ENCODE measurements at places on chromosomes 7 and 10.

- no peak for DNase-seq
Observed at GRCh38 chr7:43784030-43784584, 25.6 kb downstream of the BLVRA start.

- DNase-seq, result no peak
Observed at GRCh38 chr7:142883571-142884285, 1.8 kb downstream of the TRPV6 start.

- DNase-seq, result no peak
Observed at GRCh38 chr7:50962962-50963374, 180.3 kb upstream of the GRB10 start.

DNA sequence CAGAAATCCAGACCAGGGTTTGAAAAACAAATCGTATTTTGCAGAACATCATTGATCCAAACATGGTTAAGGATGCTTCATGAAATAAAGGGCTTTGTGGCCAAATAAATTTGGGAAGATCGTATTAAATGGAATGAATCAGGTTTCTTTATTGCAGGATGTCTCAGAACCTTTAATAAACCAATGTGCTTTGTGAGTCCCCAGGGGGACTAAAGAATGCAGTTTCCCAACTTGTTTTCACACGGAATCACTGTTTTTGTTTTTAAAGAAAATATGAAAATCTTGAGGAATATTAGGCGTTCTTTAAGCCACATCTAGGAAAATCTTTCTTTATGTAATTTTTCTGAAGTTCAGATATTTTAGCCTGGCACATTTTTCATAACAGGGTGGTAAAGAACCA is 16.8 kb upstream of the CCDC172 start:
- DNase-seq, result no peak

DNA sequence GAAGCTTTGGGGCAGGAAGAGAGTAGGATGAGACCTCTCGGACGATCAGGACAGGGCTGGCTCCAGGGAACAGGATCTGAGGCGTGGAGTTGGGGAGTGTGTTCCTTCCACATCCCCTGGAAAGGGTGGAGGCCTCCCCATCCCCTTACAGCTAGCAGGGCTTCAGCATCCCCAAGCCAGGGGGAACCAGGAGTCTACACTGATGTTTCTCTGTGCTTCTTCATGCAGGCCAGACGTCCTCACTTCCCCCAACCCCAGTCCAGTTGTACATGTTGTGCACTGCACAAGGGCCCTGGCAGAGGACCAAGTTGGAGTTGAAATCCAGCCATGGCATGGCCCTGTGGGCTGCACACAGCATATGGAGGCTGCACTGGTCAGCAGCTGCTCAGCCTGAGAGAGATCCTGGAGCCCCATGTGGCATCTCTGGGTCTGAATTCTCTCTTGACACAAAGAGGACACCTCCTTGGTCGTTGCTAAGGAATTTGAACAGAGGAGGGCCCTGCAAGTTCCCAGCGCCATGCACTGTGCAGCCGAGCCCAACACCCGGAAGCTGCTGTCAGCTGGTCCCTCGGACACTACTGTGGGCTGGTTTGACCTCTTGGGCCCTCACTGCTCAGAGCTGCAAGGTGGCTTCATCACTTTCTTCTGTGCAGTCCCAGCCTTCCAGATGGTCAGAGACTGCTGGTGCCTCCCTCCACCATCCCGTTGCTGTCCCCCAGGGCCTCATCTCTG is 181.1 kb downstream of the DNAJB6 start:
- DNase-seq, result no peak

DNA sequence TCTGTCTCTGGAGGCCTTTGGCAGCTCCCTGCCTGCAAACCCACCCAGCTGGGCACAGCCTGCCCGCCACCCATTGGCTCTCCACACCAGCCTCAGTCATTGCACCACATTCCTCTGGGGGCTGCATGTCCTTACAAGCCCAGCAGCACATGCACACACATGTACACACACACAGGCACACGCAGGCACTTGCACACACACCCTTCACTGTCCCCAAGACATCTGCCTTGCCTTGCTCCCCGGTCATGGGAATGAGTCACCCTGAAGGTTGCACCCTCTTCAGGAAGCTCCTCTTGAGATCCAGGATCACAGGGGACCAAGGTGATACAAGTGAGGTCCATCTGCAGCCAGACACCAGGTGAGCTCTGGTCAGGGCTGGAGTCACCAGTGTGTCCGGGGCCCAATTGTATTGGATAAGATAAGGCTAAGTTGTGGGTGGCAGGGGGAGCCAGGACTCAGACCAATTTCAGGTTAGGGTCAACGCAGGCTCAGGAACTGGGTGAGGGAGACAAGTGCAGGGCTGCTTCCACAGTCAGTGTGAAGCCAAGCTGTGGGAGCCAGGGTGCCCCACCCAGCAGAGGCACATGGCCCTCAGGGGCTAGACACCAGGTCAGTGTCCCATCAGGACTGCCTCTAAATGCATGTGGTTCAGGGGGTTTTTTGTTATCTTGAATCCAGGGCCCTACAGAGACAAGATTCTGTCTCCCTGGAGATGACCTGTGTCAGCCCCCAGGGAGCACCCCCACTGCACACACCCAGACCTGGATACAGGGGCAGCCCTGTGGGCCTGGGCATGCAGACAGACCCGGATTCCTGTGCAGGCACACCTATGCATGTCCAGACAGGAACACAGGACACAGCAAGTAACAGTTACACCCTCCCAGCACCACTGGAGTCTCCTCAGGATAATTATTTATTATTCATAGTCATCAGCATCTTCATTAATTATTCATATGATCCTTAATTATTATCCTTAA is 33.8 kb downstream of the KCNH2 start:
- DNase-seq, result no peak

- no peak for DNase-seq
Observed at GRCh38 chr7:132117636-132118035, 458.6 kb downstream of the PLXNA4 start.

All from activated CD4-positive, alpha-beta T cell treated with anti-CD3 and anti-CD28 coated beads for 24 hours (primary cell).